ENCODE measurements at places on chromosomes 12 and 14. TPM values are rescaled to one million over a fixed set of nuclear protein-coding genes. Genes with fewer than 3 reads are reported as not detected.

DNA sequence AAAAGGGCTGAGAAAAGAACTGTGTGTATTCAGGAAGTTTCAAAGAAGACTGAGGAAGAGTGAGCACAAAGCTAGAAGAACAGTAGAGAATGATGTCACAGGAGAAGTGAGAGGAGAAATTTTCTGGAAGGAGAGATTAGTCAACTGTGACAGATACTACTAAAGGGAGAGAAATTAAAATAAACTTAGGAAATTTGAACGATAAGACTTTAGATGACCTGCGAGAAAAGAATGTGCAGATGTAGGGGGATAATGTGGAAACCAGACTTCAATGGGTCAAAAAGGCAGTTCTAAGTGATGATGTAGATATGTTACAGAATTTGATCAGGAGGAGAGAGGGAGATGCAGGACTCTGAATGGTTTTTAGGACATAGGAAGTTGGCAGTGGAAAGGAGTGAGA lies 287.4 kb downstream of the SYT1 start:
- DNase-seq: no peak

- DNase-seq: no peak
Observed at GRCh38 chr12:43028826-43029225, 439.3 kb upstream of the PRICKLE1 start.

DNA sequence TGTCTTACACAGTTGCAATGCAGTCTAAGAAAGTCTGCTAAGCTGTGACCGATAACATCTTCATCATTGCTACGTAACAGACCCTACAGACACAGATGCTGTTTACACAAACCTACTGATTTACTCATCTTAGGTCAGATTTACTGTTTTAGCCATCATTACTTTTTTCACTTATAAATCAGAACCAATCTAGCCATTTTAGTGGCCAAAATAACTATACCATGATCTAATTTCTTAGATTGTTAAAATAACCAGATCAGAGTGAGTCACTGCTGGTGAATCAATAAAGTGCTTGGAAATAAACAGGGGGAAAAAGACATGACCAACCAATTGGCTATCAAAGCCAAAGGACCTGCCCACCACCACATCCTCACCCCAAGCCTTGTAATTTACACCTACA lies 57.0 kb upstream of the FOXN3 start:
- no peak for DNase-seq

DNA sequence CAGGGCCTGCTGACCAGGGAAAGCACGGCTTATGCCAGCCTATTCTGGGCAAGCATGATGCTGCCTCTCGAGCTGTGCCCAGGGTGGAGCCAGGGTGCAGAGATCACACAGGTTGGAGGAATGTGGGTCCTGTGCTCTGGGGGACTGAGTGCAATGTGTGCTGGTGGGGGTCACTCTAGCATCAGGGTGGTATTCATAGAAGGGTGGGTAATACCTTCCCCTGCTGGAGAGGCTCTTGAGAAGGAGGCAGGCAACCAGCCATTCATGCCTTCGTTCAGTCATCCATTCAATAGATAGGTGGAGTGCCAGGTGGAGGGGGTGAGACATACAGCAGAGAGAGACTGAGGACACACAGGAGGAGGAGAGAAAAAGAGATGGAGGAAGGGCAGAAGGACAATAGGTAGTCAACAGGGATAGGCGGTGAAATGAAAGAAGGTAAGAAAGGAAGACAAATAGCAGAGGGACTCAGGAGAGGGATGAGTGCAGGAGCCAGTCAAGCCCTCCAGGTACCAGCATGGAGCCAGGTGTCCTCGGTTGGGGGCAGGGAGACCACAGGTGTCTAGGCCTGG lies 5.2 kb upstream of the ZNF385A start:
- no peak for DNase-seq

DNA sequence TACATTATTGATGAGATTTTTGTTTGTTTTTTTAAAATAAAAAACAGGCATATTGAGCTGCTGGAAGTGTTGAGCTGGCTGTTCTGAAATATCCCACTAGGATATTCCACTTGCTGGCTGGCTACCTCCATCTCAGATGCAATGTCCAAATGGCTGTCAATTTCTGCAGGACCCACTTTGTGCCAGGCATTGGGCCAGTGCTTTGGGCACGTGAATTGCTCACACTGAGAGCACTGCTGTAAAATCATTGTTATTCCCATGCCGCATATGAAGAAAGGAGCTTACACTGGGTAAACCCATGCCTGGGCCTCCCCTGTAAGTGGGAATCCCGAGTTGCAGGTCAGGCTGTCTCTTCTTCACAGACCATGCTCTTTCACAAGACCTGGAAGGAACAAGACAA lies 56.7 kb downstream of the RGS6 start:
- no peak for DNase-seq

DNA sequence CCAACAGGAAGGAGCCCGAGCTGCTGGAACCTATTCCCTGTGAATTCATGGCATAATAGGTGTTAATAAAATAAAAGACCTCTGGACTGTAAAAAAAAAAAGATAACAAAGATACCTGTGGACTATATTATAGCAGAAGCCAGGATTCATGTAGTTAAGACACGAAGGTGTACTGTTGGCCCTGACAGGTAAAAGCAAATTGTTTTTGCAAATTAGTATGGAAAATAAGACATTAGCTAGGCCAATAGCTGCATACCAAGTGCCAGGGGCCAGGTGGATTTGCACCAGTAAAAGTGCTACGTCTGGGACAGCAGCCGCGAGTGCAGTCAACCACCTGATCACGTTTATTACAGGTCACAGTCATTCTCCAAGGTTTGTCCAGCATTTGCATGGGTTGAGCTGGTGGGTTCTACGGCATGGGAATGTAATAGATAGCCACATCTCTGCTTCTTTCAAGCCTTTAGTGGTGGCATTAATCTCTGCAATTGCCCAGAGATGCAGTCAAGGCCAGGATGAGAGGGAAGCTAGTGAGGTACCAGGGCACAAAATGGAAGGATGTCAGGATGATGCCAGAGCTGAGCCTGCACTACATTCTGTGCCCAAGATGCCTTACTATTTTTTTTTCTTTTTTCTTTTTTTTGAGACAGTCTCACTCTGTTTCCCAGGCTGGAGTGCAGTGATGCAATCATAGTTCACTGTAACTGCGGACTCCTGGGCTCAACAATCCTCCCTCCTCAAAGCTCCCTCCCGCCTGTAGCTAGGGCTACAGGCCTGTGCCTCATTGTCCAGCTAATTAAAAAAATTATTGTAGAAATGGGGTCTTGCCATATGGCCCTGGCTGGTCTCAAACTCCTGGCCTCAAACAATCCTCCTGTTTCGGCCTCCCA lies 26.3 kb downstream of the TNFAIP2 start:
- no peak for DNase-seq

DNA sequence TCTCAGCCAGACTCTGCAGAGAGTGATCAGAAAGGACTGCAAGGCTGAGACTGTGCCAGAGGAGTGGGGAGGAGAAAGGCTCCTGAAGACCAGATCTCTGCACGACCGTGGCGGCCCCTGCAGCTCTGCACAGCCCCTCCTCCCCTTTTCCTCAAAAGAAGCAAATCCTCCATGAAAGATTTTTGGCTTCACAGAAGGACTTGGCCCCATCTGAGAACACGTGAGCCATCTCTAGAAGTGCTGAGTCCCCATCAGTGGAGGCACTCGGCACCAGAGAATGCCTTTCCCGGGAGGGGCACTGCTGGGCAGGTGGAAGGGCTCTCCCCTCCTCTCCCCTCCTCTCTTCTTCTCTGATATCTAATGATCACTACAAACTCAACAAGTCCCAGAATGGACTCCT lies 6.8 kb downstream of the FIGNL2 start:
- DNase-seq: no peak

DNA sequence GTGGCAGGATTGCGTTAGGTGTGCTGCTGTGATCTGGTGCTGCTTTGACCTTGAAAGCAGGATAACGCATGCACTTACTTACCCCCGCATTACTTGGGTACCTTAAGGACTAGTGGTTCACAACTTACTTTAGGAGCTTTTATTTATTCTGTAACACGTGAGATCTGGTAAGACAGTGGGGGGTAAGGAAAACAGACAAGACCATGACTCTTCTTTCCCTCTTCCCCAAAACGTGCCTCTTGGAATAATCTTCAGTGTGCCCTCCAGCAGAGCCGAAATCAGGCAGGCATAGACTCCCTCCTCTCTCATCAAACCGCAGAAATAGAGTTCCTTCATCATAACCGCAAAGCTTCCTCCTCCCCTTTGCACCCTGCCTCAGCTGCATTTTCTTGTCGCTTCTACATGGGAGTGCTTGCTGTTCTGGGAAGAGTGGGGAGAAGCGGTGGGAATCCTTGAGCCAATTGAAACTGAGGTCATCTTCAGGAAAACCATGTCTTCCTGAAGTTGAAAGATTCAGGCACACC lies 43.4 kb downstream of the RAD52 start:
- DNase-seq: no peak

GRCh38 chr12:79818856-79819255 lies 116.0 kb downstream of the PPP1R12A start:
- DNase-seq: no peak

GRCh38 chr12:64806593-64807460 lies 17.6 kb upstream of the TBC1D30 start:
- no peak for DNase-seq

GRCh38 chr12:70507442-70507841 lies 129.8 kb downstream of the PTPRB start:
- no peak for DNase-seq

- peak; percentile 56 for DNase-seq
Observed at GRCh38 chr12:52156757-52157565, 34.9 kb downstream of the KRT80 start.

GRCh38 chr14:29895591-29896083 lies 32.0 kb downstream of the PRKD1 start:
- no peak for DNase-seq

DNA sequence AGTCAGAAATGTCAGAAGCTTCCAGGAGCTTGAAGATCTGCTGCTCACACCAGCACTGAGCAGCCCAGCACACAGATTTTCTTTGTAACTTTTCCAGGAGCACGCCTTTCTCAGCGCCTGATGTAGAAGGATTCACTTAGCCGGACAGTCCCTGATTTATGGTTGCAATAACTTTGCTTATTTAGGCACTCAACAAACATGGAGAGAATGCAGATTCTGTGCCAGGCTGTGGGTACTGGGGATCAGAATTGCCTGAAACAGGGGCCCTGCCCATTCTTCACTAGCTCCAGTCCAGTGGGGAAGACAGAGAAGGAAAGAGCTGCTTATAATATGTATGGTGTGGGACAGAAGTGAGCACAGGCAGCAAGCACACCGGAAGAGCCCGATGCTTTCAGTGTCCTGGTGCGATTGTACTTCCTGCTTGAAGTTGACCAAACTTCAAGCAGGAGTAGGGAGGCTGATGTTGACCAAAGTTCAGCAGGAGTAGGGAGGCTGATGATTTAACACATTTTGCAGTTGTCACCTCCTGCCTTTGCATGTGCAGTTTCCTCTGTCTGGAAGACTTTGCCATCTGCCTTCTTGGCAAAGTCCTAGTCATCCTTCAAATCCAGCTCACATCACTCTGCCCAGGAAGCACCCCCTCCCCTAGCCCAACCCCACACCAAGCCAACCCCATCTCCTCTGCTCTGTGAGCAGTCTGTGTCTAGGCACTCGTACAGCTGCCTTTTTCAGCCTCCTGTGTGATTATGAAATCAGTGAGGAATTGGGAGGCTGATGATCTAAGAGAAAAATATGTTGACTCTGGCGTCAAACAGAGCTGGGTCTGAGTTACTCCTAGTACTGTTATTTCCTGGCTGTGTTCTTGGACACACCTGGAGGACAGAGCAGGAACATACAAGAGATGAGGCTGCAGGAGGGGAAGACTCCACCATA lies 12.0 kb upstream of the PRIMA1 start:
- DNase-seq: no peak

DNA sequence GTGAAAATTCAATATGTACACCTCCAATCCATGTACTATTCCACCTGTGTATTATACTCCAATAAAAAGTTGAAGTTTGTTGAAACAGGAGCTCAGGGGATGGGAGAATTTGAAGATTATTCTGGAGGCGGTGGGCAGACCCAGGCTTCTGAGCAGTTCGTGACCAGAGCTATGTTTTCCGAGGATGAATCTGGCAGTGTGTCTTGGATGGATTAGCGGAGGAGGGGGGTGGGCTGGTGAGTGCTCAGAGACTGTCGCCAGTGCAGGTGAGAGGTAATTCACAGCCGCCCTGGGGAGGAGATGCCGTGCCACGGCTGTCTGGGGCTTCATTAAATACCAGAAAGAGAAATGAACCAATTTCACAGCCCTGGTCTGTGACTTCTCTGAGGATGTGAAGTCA lies 283.0 kb upstream of the RTL1 start:
- DNase-seq: no peak

- DNase-seq: no peak
Observed at GRCh38 chr12:49961111-49961922, at the start of gene AQP5. TSS of gene AQP5 (plus strand) at chr12:49961872. CDS start at chr12:49962018, 146 bp downstream.

DNA sequence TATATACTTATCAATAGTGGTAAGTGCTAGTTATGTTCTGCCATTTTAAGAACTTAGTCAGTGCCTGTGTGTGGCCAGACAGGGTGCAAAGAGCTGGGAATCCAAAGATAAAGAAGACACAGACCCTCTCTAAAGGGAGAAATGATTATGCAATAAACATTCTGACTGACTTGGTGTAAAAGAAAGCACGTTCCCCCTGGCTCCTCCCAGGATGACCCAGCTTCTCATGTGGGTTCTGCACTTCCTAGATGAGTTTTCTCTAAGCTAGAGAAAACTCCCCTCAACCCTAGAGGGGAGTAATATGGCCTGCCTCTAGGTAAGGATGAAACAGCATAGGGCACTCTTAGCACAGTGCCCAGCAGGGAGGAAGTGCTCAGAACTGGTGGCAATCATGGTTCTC lies 231.2 kb downstream of the VRK1 start:
- no peak for DNase-seq

GRCh38 chr14:24075485-24076301 lies 4.3 kb downstream of the CPNE6 start:
- DNase-seq: no peak

DNA sequence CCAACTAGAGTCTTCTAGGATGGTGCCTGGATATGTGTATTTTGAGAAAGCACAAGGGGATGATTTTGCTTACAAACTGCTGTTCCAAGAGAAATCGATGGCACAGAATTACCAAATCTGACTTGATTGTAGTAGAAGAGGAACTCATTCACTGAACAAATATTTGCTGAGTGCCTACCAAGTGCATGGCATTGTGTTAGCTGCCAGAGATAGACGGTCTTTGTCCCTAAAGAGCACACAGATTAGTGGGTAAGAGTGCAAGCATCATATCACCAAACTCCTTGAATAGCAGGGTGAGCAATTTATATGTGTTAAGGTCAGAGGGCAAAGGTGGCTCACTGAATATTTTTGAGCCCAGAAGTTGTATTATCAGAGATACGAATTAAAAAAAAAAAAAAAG lies 3.5 kb upstream of the FOXN3 start:
- no peak for DNase-seq

- DNase-seq: no peak
Observed at GRCh38 chr12:49187184-49187583, 1.7 kb downstream of the TUBA1A start.

- no peak for DNase-seq
Observed at GRCh38 chr14:73173092-73173735, 36.9 kb downstream of the PSEN1 start.

GRCh38 chr14:55249423-55249822 lies 21.8 kb upstream of the FBXO34 start:
- no peak for DNase-seq

GRCh38 chr14:83467811-83468210 lies 1934.2 kb upstream of the SEL1L start:
- DNase-seq: no peak

RHOF gene
- 1.6 TPM for total RNA-seq

ABCB9 gene
- 11.0 TPM for total RNA-seq

PRR4 gene
- total RNA-seq: not detected

CACNA1C gene
- 17.0 TPM for total RNA-seq

SIX4 gene
- total RNA-seq: 4.2 TPM

Data from SJSA1 (cell line).